ENCODE measurements at places on chromosomes 5 and 9. TPM values are rescaled to one million over a fixed set of nuclear protein-coding genes. Genes with fewer than 3 reads are reported as not detected.

- no peak for DNase-seq
Measured at GRCh38 chr5:2008851-2009629, 126.3 kb upstream of the IRX4 start.

SECISBP2 gene
- total RNA-seq = 36.6 TPM

GTF2H2C gene
- 21.6 TPM for total RNA-seq

INSL4 gene
- not detected for total RNA-seq

- DNase-seq = no peak
Measured at GRCh38 chr9:126357074-126357473, 30.4 kb downstream of the MVB12B start.

DNA sequence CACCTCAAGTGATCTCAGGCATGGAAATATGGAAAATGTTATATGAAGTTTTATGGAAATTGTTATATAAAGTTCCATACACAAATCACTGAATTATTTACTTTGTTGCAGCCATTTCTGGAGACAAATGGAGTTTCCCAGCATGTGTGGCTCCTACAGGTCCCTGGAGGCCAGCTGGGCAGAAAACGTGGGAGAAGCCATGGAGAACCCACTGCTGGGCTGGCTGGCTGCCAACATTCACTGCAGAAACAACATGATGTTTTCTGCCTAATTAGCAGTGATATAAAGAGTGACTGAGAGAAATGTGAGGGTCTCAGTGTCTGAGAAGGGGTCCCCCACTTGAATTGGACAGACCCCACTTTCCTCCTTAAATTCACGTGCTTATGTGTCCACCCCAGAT lies 208.8 kb upstream of the IRX2 start:
- no peak for DNase-seq

LRRC26 gene
- total RNA-seq = not detected

DNA sequence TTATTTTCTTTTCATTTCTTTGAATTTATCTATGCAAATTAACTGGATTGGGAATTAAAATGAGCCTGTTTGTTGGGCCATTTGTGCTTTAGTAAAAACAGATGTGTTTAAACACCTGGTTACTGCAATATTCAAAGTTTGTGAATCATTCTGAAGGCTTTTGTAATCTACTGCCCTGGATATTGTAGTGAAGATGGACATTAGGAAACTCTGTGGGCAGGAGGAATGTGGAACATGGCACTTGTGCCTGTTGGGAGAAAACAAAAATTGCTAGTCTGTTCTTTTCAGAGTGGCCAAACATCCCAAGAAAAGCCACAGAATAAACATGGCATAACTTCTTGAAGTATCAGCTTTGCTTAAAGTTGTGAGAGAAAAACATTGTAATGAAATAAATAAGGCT lies 40.8 kb downstream of the CHSY3 start:
- DNase-seq = no peak

Data from sigmoid colon (tissue), 7 donors.